ENCODE measurements at places on chromosomes 13 and 19.

DNA sequence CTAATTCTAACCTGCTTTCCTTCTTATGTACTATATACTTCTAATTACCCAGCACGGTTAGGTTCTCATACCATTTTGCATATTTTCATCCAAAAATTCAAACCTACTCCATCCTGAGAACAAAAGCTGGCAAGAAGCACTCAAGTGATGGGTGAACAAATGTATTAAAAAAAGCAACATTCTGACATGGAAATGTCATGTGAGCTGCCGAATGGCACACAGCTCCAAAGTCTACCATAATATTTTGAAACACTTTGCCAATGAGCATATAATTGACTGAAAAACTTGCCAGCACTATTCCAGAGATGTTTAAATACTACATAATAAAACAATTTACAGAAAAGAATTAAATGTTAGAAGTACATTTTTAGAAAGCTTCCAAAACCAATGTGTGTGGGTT lies 274.6 kb downstream of the ENOX1 start:
- DNase-seq = no peak

- no peak for DNase-seq
Observed at GRCh38 chr19:18013210-18014111, 5.5 kb downstream of the ARRDC2 start.

- no peak for DNase-seq
Observed at GRCh38 chr19:55667006-55667381, 8.0 kb upstream of the EPN1 start.

- DNase-seq = no peak
Observed at GRCh38 chr19:3123088-3123721, 12.6 kb upstream of the GNA15 start.

DNA sequence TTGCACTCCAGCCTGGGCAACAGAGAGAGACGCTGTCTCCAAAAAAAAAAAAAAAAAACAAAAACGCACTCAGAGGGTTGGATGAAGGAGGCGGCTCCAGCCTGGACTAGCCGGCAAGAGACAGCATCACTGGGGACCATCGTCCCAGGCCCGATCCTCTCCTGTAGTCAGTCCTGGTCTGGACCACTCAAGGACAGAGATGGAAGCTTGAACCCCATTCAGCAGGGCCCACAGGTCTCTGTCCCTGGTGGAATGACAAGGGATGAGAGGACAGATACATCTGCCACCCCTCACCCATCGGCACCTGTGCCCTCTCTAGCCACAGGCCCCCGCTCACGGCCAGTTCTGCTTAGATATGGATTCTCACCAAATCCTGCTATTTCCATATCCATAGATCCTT lies 14.0 kb downstream of the ADGRE5 start:
- DNase-seq = no peak

GRCh38 chr13:47397739-47398138 lies 500.9 kb upstream of the HTR2A start:
- no peak for DNase-seq

- DNase-seq = no peak
Observed at GRCh38 chr19:33310606-33311325, 8.4 kb upstream of the CEBPA start.

DNA sequence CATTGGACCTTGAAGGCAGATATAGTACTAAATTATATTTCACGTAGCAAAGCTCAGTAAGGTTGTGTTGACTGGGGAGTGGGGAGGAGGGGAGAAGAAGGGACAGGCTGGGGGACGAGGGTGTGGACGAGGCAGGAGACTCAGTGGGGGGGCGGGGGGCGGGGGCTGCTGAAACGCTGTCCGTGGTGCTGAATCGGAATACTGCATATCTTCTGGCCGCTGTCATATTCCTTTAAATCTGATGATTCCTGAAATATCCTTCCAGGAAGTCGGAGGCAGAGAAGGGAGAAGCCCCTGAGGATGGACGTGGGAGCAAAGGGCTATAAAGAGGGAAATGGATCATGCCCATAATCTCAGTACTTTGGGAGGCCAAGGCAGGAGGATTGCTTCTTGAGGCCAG lies 34.7 kb upstream of the CASP14 start:
- no peak for DNase-seq

- DNase-seq = no peak
Observed at GRCh38 chr19:57818378-57818777, 3.7 kb upstream of the ZNF552 start.

- DNase-seq = no peak
Observed at GRCh38 chr19:11971041-11971440, 6.2 kb downstream of the ZNF763 start.

GRCh38 chr19:17766543-17767131 lies 15.4 kb downstream of the FCHO1 start:
- DNase-seq = peak; percentile 42

GRCh38 chr19:3556978-3557460 lies 367 bp downstream of the MFSD12 start:
- DNase-seq = no peak

DNA sequence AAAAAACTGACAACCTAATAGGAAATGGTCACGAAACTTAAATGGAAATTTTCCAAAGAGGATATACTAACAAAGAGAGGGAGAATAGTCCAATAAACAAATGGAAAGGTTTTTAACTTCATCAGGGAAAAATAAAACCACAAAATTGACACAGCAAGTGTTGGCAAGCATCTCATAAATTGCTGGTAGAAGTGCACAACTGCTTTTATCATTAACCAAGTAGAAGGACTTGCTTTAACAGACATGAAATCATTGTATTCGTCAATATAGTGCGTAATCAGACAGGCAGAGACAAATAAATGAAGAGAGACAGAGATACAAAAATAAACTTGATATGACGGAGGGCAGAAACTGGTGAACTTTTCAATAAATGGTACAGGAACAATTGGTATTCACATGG lies 7.4 kb downstream of the TGDS start:
- no peak for DNase-seq

Data from AG09319 (cell line).